ENCODE measurements at places on chromosomes 16 and 17.

DNA sequence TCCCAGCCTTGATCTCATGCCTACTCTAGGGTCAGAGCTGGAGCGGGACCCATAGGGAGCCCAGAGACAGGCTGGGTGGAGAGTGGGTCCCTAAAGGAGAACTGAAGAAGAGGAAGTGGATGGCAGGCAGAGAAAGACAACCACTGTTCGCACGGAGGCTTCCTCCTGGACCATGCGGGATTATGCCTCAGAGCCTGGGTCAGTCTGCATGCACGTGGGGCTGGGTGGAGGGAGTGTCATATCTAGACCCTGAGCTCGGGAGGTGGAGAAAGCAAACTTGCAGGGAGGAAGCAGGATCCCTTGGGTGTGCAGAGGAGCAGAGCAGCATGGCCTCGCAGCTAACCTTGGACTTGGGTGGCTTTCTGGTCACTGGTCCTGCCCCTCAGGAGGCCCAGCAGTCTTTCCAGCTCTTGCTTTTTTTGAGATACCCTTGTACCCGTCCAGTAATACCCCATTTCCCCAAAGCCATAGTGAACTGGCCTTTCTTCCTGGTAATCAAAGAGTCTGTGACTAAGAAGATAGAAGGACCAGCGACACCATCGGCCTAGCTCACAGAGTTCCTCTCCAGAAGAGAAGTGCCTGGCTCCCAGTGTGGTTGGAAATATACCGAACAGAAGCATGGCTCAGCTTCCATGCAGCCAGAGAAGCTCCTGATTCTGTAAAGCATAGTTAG is 344.2 kb downstream of the CPPED1 start:
- no peak for DNase-seq

- DNase-seq: no peak
Measured at GRCh38 chr17:34261568-34262337, 6.7 kb downstream of the CCL2 start.

DNA sequence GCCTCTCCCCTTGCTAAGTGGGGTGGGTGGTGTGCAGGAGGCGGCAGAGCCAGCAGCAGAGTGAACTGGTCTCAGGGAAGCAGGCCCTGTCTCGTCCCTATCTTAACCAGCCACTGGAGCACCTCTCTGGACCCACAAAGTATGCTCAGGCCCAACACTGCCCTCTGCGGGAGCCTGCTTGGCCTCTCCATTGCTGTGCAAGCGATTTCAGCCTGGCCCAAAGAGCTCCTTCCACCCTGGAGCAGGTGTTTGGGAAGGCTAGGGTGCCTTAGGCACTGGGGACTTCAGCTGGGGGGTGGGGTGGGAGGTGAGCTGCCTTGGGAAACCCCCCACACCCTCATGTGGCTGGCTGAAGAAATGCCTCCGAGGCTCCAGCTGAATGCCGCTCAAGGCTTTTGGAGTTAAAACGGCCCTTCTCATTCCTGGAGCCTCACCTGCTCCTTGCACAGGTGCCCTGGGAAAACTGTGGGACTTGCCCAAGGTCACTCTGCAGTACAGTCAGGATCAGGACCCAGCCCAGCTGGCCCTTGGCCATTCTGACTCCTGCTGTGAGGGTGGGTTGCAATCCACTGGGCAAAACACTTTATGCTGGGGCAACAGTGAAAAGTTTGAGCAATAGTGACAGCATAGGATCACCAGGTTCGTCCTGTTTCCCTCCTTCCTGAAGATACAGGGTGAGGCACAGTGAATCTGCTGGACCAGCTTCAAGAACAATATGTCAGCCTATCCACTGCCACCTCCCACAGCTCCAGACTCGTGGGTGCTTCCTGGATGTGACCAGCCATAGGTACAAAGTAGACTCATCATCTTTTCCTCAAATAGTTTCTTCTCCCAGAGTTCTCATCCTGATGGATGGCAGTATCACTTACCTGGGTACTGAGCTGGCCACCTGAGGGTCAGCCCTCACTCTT is 5.9 kb upstream of the UBE2O start:
- DNase-seq: peak; percentile 66

DNA sequence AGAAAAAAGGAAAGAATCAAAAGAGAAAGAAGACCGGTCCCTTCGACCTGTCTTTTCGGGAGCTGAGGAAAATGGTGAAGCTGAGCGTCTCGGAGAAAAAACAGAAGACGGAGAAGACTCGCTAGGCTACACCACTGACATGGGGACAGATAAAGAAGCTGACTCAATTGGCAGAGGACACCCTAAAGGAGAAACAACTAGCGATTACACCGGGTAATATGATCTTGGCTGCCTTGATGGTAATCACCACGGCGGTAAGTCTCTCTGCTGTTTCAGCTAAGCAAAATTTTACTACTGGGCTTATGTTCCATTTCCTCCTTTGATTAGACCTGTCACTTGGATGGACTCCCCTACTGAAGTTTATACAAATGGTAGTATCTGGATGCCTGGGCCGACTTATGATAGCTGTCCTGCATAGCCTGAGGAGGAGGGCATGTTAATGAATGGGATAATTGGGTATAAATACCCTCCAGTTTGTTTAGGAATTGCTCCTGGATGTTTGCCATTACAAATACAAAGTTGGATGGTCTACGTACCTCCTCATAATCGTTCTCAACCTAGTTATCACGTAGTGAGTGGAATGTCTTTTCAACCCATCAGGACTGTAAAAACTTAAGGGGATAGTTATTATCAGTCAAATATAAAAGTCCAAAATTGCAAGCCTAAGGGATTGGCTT is 24.1 kb downstream of the ALOX15B start:
- DNase-seq: peak; percentile 40

DNA sequence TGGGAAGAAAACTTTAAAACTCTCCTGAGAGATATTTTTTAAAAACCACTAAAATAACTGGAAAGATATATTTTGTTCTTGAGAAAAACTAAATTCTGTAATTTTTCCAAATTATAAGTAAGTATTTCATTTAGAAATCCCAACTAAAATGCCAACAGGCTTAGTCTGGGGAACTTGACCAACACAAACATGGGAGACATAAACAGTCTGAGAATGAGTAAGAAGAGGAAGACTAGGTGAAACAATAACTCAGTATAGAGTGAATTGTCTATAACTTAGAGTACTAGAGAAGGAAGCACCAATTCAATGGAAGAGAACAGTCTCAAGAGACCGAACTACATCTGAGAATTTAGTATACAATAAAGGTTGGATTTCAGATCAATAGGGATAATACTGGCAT is 2.9 kb downstream of the CMTM1 start:
- no peak for DNase-seq

DNA sequence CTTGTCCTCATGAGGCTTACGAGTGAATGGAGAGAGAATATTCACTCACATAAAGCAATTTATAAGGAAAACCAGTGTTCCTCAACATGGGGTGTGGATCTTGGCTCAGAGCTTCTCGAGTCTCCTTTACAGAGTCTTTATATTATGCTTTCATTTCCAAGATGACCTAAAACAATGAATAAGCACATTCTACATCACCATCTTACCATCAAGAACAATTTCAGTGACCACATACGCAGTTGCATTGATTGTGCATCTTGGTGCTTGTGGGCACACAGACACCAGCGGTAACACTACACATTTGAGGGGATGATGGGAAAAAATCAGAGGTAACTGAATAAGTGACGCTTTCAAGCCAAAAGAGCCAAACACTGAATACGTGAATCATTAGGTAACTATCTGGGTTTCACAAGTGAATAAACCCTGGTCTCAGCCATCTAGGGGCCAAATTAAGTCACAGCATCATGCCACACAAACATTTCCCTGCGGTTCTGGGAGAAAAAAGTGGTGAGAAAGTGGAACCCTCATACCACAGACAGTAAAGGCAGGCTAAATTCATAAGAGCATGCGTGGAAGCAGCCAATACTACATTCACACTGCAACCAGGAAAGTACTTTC is 9.4 kb downstream of the CWC25 start:
- DNase-seq: no peak

GRCh38 chr17:53543472-53543871 is 279.3 kb upstream of the KIF2B start:
- DNase-seq: peak; percentile 31

GRCh38 chr16:66926171-66926947 is 1.0 kb upstream of the RRAD start:
- DNase-seq: peak; percentile 41

DNA sequence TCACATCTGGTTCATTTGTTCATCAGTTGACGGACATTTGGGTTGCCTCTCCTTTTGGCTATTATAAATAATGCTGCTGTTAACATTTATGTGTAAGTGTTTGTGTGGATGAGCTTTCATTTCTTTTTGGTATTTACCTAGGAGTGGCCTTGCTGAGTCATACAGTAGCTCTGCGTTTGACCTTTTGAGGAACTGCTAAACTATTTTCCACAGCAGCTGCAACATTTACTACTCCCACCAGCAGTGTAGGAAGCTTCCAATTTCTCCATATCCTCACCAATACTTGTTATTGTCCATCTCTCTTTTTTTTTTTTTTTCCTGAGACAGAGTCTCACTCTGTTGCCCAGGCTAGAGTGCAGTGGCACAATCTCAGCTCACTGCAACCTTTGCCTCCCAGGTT is 20.7 kb upstream of the PLCG2 start:
- no peak for DNase-seq

DNA sequence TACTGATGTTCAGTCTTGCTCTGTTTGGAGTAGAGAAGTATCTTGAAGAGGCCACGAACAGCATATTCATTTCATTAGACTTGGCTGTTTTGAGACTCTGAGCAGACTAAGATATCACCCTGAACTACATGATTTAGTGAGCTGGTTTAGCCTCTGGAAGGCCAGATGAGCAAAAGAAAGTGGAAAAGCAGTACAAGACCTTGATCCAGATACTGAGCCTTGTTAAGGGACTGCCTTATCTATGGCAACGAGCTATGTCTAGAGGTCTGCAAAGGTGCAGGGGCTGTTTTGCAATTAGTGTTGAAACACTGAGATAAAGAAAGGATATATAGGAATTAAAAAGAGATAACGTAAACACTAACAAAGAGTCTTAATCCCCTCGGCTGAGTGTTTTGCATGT is 231.4 kb downstream of the IRX3 start:
- peak; percentile 3 for DNase-seq

DNA sequence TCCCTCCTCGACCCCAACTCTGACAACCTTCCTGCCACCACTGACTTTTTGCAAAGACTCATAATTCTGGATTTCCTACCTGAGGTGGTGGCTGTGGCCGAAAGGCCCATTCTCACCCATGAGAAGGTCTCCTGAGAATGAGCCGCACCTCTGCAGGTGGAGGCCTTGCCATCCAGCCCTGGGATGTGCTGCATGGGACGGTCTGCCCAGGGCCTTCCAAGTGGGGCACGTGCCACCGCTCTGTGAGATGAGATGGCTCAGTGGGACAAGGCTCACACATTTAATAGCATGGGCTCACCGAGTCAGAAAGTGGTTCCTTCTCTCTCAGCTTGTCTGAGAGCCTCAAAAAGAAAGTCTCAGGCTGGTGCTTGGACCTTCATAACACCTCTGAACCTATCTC is 112.8 kb downstream of the AMFR start:
- no peak for DNase-seq

GRCh38 chr17:40086150-40087044 is 14.0 kb downstream of the NR1D1 start:
- peak; percentile 70 for DNase-seq

GRCh38 chr16:49663081-49664065 is 192.5 kb downstream of the ZNF423 start:
- DNase-seq: peak; percentile 59

DNA sequence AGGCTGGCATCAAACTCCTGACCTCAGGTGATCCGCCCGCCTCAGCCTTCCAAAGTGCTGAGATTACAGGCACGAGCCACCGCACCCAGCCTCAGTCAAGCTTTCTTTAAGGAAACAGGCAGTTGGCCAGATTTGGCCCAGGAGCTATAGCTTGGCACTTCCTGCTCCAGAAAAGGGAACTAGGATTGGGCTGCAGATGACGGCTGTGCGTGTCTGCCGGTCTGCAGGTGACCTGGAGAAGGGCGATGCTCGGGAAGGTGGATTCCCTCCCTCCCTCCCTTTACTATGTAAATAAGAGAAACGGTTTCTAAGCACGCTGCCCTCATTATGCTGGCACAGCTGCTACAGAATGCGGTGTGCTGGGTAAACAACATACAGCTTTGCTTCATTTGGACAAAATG is 215.9 kb downstream of the RPTOR start:
- no peak for DNase-seq

DNA sequence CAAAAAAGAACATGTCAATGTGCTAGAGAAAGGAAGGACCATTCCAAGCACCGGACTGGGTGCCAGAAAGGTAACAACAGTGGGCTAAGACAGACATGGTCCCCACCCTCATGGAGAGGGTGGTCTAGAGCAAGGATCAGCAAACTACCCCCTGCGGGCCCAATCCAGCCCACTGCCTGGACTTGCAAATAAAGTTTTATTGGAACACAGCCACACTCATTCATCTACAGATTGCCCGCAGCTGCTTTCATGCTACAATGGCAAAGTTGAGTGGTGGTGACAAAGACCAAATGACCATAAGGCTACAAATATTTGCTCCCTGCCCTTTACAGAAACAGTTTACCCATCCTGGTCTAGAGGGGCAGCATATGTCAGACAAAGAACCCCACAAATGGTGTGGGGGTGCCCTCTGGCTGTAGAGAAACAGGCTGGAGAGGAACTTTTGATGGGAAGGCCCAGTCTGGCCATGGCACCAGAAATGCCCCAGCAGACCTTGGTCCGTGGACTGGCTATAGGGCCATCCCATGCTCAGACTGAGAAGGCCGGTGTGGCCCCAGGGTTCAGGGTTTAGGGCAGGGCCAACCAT is 15.2 kb downstream of the CDH5 start:
- no peak for DNase-seq

GRCh38 chr17:74736513-74737298 is at the start of gene RAB37:
RAB37 (plus strand) TSS chr17:74737256; CDS start chr17:74737273, 17 bp downstream.
- no peak for DNase-seq

DNA sequence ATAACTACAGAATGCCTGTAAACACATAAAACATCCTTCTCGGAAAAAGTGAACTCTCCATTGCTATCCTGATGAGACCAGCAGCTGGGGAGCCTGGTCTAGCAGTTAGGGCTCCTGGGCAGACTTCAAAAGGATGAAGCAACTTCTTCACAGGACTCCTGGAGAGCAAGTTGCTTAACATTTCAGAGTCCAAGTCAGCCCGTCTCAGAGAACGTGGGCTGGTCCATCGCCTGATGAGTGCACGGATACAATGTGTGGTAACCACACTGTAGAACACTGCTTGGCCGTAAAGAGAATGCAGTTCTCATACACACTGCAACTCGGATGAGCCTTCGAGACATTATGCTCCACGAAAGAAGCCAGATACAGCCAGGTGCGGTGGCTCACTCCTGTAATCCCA is 52.7 kb downstream of the TMEM235 start:
- DNase-seq: no peak
